M059J (cell line): ENCODE measurements at places on chromosomes 6 and 20. TPM values are rescaled to one million over a fixed set of nuclear protein-coding genes. Genes with fewer than 3 reads are reported as not detected.

The PTCRA gene
- not detected in 2 replicates for total RNA-seq

The E2F1 gene
- total RNA-seq, result 46.3 and 67.8 TPM in 2 replicates

The CDH26 gene
- total RNA-seq, result 0.15 and 0.81 TPM in 2 replicates

The AFDN gene
- total RNA-seq, result 17.1 and 32.3 TPM in 2 replicates

The RBL1 gene
- total RNA-seq, result 24.6 and 26.8 TPM in 2 replicates

The HCK gene
- total RNA-seq, result 0.27 TPM in 1 of 2 replicates, not detected in the other

The SPEF1 gene
- total RNA-seq, result 0.27 and 0.34 TPM in 2 replicates

The CST3 gene
- 330 and 411 TPM in 2 replicates for total RNA-seq

The VSX1 gene
- total RNA-seq, result 0.32 TPM in 1 of 2 replicates, not detected in the other

The GRIK2 gene
- total RNA-seq, result 0.12 and 2.4 TPM in 2 replicates

The BMP2 gene
- 4.1 and 6.6 TPM in 2 replicates for total RNA-seq

The TMC2 gene
- total RNA-seq, result not detected in 2 replicates

The NOL7 gene
- total RNA-seq, result 160 and 168 TPM in 2 replicates

The CST4 gene
- 1.1 TPM in 1 of 2 replicates, not detected in the other for total RNA-seq
